Esophagus squamous epithelium (tissue), 5 donors: ENCODE measurements at places on chromosomes 2 and 18.

DNA sequence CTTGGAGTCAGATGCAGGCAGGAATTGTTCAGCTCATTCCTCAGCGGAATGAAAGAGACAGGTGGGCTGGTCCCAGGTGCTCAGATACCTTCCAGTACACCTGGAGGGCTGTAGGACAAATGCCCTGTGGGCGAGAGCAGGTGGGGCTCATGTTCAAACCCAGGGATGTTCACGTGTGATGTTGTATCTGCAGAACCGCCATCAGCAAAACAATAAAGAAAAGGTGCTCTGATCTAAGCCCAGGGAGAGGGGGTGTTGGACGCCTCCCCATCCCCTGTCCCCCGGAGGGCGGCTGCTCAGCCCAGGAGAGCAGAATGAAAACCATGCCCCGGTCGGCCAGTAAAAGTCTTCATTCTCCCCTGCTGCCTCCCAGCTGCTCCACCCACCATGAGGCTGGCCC, 197.4 kb downstream of the HAUS1 start:
- no peak for DNase-seq

GRCh38 chr2:332592-332991, 44.7 kb upstream of the ALKAL2 start:
- DNase-seq = no peak

DNA sequence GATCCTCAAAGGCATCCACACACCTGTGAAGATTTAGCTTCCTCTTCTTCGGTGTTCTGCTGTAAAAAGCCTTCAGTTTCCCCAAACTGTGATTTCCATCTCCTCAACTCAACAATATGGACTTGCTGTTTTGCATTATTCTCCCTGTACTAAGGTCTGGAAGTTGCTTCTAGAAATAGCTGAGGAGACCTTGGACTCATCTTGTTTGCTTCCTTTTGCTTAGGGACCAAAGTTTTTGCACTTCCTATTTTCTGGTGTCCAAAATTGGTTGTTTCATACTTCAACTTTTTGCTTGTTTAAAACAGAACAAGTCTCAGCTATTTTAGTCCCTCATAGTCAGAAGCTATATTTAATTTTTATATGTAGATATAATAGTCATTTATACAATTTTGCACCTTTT, 201.9 kb upstream of the COPS8 start:
- no peak for DNase-seq

- no peak for DNase-seq
Observed at GRCh38 chr2:222434204-222434603, 9.9 kb downstream of the SGPP2 start.

DNA sequence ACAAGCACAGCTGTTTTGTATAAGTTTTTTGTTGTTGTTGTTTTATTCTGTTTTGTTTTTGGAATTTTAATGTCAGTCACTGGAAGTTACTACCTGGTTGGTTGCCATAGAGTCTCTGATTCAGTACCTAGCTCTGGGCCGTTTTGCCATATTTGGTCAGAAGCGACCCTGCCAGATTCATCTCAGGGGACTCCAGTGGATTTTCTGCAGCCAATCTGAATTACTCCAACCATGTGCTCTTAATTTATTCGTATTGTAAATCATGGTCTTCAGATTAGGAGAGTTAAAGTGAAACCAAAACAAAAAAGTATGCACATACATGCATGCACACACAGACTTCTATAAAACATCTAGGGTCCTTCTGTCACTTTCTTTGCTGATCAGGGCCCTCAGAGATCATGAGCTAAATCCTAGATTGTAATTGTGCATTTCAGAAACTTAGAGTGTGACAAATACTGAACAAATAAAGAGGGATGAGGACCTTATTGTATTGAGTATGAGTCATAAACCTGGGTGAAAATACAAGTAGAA, 317.4 kb upstream of the UBE2E3 start:
- no peak for DNase-seq

DNA sequence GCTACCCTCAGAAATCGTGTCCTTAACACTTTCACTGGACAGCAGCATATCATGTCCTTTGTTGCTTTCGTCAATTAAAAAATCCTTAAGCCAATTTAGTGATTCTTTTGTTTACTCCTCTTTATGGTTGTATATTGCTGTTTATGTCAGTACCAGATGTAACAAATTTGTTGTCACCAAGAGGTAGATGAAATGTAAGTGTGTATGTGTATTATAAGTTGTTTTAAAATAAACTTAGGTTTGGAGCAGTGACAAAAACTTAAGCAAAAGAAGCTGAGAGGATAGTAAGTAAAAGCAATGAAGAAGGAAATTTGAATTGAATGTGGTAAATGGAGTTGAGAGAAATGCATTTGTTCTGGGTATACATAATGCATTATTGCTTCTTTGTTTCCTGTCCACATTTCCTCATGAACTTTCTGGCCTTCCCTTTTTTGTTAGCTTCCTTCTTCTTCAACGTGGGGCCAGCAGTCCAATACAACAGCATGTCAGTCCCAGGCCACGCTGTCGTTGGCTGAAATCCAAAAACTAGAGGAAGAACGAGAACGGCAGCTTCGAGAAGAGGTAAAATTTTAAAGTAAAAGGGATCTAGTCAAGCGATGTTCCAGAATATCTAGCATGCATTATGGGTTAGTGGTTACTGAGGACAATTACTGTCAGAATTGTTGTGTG, 30.5 kb upstream of the SNORC start:
- no peak for DNase-seq

- no peak for DNase-seq
Observed at GRCh38 chr2:184654945-184655344, 56.6 kb downstream of the ZNF804A start.

- no peak for DNase-seq
Observed at GRCh38 chr18:76842837-76843530, 20.6 kb downstream of the ZNF236 start.

GRCh38 chr18:9561759-9562158, 52.6 kb downstream of the PPP4R1 start:
- no peak for DNase-seq

DNA sequence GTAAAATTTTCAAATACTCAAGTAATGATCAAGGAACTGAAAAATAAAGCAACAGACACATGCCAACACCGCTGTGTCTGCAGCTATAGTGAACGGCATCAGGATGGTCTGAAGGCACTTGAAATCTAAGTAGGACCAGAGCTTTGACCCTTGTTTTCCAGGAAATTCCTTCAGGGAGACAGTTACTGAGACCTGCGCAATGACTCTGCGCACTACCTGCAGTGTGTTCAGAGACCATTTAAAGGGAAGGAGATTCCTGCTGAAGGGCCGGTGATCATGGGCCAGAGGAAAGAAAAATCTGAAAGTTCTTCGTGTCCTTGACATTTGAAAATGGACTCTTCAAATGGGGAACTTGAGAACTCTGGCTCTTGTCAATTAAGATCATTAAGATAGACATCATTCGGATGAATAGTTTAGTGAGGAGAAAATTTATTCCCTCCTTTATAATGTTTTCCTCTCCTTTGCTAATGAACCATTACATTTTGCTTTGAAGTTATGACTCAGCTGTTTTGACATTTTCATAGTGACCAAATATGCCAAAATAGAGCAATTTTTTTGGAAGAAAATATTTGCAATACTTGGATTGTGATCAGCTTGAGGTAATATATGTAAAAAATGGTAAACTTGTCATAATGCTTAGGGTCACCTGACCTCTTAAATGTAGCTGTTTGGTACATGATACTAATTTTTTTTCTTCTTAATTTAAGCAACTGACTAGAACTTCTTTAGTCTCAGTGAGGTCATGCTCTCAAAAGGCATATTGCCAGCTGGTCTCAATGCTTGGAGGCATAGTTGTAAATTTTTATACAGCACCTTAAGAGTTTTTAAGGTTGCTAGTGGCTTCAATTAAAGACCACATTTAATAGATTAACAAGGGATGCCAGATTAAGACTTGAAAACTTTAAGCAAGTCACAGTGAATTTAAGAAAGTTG, 329.3 kb downstream of the ARHGAP15 start:
- DNase-seq = no peak

DNA sequence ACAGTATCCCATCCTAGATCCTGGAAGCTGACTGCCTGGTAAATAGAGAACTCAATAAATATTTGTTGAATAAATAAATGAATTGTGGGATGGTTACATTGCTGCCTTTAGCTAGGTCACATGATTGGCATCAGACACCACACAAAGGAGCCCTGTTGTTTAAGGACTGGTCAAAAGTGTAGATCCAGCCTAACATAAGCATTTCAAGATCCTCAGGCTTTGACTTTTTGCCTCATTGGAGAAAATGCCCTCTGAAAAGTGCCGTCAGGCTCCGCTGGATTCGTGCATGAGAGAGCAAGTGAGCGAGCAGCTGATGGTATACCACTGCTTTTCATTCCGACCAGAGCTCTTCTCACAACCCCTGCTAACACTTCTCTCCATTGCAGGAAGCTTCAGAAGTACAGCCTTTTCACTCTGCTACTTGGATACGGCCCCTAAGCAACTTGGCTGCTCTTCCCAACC, 1.3 kb upstream of the ZNF24 start:
- DNase-seq = no peak

GRCh38 chr2:224951723-224952481, 90.4 kb downstream of the DOCK10 start:
- DNase-seq = no peak

DNA sequence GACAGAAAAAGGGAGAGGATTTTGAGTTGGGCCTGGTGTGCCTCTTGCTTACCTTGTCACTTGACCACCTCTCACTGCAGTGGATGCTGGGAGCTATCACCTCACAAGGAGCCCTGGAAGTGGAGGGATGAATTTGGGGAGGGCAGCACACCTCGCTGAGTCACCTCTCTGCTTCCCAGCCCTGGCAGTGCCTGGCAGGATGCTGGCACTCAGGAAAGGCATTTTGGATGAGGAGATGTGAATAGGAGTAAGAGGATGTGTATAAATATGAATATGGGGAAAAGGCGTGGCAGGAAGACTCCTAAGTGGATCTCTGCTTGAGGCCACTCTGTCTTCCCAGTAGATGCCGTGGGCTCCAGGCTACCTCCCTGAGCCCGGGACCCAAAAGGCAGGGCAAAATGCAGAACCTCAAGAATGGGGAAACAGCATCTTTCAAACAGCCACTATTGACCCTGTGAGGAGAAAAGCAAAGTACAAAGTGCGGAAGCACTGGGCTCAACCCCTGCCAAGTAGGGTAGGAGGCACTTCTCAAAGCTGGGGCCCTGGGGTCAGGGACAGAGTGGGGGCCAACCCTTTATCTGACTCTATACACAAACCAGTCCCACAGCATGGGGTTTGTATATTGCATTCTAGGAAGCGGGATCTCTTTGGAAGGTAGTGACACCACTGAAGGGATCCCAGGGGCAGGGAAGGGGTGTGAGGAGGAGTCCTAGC, 164.5 kb upstream of the GLI2 start:
- no peak for DNase-seq

GRCh38 chr2:1584051-1584531, 160.2 kb downstream of the PXDN start:
- DNase-seq = no peak

- no peak for DNase-seq
Observed at GRCh38 chr2:133142087-133142486, 426.2 kb downstream of the NCKAP5 start.

DNA sequence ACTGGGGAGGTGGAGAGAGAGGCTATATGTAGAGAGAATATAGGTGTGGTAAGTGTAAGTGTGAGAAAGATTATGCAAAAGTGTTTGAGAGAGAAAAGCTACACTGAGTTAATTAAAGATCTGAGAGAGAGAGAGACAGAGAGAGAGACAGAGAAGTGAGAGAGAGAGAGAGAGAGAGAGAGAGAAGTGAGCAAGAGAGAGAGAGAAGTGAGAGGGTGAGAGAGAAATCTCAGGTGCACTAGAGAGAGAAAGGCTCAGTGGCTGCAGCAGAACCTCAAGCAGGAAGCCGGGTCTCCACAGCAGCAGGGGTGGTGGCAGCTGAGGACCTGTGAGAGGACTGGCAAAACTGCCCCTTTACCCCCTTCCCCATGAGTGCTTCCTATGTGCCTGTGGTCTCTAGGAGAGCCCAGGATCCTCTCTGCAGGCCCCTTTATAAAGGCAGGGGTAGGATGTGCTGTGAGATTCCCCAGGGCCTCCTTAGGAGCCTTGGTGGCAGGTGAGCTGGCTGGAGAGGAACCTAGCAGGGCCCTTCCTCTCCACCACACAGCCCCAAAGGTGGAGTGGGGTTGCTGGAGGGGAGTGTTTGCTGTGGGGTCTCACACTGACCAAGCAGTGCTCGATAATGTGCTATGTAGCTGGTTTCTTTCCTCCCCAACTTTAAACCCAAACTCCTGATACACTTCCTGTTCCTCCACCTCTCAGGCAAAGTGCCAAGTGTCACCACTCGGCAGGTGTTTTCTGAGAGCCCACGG, 52.6 kb downstream of the SLC4A5 start:
- DNase-seq = no peak

DNA sequence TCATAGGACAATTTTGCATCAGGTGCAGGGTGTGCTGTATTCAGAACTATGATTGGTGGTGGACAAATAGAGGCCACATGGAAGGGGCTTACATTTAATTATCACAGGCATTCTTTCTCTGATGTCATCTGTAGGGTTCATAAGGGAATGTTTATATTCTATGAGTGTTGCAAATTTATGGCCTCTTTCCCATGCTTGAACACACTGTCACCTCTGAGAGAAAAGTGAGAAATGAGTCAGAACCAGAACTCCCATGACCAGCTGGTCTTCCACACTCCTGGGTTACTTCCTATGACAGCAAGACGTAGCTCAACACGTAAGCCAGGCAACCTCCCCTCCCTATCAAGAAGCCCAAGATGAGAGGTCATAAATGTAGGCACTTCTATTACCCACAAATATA, 310.8 kb downstream of the PIEZO2 start:
- DNase-seq = no peak

- no peak for DNase-seq
Observed at GRCh38 chr2:18487106-18487913, 73.1 kb downstream of the RDH14 start.

DNA sequence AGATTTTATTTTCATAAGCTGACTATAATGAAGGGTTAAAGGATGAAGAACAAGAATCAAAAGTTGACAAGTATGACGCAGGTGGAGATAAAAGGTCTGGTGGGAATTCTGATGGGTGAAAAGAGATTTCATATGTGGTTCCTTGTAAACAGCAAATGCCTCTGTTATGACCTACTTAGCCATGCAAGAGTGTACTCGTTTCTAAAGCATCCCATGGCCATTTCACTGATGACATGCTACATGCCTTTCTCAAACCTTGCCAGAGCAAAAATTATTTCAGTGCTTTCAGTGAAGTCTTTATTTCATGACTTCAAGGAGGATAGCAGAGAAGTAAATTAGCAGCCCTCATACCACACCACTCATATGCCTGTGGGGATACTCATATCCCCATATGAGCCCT, 71.7 kb downstream of the FEZ2 start:
- DNase-seq = no peak

- no peak for DNase-seq
Observed at GRCh38 chr2:235937936-235938335, 230.2 kb downstream of the GBX2 start.

DNA sequence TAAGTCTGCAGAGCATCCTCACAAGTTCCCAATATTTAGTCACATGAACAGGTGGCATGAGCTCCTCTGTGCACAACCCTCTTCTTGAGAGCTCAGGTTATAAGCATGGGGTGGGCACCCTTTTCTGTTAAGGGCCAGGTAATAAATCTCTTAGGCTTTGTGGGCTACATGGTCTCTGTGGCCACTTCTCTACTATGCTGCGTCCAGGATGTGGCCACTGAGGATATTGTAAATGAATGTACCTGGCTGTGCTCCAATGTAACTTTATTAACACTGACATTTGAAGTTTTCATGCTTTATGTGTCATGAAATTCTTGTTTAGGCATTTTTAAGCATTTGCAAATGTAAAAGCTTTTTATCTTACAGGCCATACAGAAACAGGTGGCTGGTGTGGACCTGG, 116.8 kb upstream of the ST6GAL2 start:
- DNase-seq = no peak

- no peak for DNase-seq
Observed at GRCh38 chr2:207266648-207267047, 100.9 kb upstream of the KLF7 start.
